ENCODE measurements at places on chromosomes 12 and 14.

DNA sequence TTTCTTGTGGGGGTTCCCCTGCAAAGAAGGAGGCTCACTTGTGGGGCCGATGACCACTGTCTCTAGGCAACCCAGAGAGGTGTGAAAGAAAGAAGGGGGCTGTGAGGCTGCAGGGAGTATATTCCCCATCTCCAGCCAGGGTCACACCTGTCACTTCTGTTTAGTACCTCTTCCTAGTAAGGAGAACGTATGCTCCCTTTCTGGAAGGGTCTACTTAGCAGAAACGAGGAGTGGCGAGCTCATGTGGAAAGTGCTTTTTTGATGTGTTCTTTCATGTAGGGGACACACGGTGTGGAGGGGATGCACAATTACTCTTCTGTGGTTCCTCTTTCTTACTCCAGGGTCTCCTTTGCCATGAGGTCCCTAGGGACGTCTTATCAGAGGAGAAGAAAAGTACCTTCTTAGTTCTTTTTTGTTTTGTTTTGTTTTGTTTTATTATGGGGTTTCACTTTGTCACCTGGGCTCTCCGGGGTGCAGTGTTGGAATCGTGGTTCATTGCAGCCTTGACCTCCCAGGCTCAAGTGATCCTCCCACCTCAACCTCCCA is 58.3 kb downstream of the PRKCH start:
- DNase-seq: no peak

GRCh38 chr12:104506676-104507401 is 50.1 kb downstream of the CHST11 start:
- no peak for DNase-seq

DNA sequence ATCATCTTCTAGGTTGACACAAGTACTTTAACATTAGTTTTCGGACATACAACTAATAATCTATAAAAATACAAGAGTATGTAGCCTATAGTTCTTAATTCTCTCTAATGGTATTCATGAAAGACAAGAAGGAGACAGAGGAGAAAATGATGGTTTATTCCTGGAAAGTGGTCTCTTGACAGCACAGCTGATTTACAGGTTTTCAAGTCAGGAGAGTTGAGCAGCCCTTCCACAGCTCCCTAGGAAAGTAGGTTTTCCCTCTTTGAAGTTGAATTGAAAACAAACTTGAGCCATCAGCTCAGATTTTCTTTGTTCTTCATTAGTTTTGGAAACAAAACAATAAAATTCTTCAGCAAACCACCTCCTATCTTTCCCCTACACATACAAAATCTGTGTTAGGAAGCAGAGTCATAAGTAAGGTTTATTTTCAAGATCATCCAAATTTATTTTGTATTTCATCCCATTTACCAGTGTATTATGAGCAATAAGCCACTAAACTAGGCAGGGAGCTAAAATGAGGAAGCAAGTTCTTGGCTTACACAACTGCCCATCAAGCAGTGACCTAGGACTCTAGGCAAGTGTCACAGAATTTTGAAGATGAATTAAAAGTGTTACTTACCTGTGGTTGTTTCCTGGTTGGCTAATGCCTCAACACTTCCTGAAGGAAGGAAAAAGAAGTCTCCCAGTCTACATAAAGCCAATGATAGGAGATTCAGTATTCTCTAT is 357.0 kb downstream of the BCAT1 start:
- no peak for DNase-seq

GRCh38 chr12:76074701-76075336 is 9.7 kb downstream of the NAP1L1 start:
- no peak for DNase-seq

- peak; percentile 17 for DNase-seq
These were observed 158.3 kb downstream of the ADGRD1 start for GRCh38 chr12:131112021-131112420.

DNA sequence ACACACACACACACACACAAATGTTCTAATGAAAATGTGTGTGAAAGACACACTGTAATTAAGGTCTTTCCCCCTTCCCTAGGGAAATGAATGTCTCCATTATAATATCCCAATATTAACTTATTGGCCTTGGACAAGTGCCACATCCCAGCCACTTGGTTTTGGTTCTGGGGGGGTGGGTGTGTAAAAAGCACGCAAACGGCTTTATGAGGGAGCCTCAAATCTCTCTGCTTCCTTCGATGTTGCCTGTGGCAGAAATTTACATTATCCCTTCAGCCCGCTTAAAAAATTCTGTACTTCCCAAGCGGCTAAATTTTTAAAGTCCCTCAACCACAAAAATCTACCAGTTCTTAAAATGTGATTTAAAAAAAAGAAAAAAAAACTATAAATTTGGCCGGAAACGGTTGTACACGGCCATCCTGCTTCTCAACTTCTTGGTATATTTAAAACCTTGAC is 432 bp downstream of the C14orf93 start:
- DNase-seq: no peak

DNA sequence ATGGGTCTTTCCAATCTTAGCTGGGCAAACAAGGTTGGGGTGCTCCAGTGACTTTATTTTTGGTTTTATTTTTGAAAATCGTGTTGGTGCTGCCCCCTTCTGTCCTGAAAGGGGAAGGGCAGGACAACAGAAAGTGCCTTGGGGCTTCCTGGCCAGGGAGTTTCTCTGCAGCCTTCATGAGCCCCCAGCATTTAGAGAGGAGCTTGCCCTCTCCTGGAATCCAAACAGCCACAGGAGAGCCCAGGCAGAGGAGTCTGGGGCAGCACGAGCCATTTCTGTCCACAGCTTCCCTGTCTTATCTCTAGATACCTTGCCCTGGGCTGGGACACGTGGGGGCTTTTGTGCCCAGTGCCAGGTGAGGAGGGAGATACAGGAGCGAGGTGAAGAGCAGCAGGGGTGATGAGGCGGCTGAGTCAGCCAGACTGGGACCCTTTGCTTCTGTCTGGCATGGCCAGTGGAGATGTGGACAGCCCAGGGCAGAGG is 4.4 kb upstream of the C1RL start:
- peak; percentile 56 for DNase-seq
